ENCODE measurements at places on chromosomes 5 and 9.

- no peak for DNase-seq
Observed at GRCh38 chr5:76715486-76715735, 515 bp upstream of the F2R start.

- no peak for DNase-seq
Observed at GRCh38 chr9:18539203-18539693, 65.3 kb downstream of the ADAMTSL1 start.

DNA sequence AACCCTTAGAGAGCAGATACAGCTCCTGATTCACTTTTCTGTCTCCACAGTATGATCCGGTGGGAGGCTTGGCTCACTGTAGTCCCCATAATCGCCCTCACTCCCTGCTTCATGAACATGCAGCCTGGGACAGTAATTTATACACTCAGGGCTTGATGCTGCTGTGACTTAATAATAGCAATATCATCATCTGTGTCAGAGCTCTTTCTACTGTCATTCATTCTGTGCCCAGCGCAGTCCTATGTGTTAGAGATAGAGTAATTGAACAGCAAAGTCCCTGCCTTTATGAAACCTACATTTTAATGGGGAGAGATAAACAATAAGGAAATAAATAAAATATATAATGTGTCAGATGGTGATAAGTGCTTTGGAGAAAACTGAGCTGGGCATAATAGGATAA lies 2.8 kb upstream of the HEMGN start:
- no peak for DNase-seq

GRCh38 chr5:126416266-126416925 lies 6.8 kb upstream of the GRAMD2B start:
- no peak for DNase-seq
